ENCODE measurements at places on chromosomes 11 and 22. TPM values are rescaled to one million over a fixed set of nuclear protein-coding genes. Genes with fewer than 3 reads are reported as not detected.

- DNase-seq = peak; percentile 77
These were observed 12.2 kb upstream of the CDC42BPG start for GRCh38 chr11:64856382-64857227.

DNA sequence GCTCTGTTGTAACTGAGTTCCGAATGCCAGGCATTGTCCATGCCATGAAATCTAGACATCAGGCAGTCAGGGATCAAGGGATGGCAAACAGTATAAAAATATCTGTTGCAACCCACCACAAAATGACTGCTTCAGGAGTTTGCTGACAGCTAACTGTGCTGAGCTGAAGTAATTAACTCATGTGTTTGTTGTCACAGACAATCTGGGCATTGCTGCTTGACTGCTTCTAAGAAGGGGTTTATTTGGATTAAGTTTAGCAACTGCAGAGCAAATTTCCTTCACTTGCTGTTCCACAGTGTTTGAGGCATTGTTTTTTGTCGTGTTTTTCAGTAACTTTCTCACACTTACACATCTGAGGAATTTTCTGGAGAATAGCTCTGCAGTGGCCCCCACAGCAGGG lies 30.4 kb downstream of the BSX start:
- DNase-seq = no peak

DNA sequence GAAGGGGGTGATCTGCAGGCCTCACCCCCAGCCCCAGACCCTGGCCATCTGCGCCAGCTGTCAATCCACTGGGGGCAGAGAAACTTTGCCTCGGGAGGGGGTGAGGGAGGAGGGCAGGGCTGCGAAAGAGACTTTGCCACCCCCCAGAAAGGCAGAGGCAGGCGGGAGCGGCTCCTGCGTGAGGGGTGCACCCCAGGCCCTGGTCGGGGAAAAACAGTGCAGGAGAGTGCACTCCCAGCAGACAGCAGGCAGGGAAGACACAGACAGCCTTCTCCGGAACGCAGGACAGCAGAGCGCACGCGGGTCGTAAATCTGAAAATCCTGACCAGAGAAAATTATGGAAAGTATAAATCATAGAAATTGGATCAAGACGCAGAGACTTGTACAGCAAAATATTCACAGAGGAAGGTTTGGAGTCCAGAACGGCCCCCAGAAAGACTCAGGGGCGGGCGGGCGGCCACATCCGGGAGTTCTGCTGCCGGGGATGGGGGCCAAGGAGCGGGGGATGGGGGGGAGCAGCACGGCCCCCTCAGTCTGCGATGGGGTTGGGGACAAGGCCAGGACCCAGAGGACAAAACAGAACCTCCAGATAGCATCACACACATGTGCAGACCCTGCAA lies 8.0 kb upstream of the MRPL23 start:
- no peak for DNase-seq

GRCh38 chr11:14334893-14335292 lies 24.1 kb downstream of the RRAS2 start:
- DNase-seq = no peak

DNA sequence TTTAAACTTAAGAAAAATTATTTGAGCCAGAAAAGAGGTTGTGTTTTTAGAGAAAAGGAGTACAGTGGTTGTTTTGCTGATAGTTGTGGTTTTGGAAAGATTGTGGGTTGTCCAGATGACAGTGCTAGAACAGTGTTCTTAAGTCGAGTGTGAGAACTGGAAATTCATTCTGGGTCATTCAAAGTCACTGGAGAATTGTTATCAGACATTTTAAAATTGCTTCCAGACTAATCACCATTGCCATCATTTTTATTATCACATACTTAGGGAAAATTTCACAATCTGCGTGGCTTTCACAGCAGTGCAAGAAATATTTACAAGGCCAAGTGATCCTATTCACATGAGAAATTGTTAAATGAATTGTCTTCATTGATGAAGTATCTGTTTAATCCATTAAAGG lies 242.2 kb upstream of the DDI1 start:
- peak; percentile 96 for DNase-seq

DNA sequence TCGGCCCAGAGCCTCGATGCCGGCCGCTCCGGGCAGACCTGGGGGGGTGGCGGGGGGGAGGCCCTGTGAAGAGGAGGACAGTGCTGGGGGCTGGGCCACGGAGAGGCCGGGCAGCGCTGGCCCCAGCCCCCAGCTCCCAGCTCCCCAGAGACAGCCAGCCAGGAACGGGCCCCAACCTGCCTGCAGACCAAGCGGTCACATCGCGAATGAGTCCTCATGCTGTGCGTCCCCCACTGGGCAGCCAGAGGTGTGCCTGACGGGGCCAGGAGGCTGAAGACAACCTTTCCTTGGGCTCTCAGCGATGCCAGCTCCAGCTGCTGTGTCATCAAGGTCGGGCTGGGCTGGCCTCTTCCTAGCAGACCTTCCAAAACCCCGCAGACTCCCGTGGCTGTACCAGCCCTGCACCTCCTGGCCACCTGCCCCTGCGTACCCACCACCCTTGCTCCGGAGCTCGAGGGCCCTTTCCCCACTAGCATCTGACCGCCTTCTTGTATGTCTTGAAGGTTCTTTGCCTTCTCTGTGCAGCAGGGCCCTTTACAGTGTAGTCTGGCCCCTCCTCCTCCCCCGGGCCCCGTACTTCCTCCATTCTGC lies 88.4 kb downstream of the CDKN1C start:
- DNase-seq = no peak

- DNase-seq = peak; percentile 15
These were observed 8.5 kb downstream of the BIK start for GRCh38 chr22:43118953-43119458.

DNA sequence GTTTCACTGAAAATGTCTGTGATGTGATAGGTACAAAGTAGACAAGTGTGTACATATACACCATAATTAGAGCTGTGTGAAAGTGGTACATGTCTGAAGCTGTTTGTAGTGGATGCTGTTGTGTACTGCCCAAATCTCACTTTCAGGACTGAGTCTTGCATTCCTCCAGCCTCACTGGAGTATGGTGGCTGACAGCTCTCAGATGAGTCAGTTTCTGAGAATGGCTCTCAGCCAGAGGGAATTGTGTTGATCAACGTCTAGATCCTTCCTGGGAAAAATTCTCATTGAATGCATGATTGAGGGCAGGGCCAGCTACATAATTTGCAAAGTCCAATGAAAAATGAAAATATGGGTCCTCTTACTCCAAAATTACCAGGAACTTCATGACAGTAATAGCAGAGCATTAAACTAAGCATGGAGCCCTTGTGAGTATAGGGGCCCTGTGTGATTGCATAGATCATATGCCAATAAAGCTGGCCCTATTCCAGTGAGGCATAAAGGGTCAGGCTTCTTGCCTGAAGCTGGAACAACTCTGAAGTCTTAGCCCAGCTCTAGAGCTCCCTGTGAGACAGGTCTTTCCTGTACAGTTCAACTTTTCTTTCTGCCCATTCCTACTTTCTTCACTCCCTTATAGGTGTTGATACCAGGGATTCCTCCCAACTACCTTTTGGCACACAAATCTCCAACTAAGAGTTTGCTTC lies 10.8 kb upstream of the CYP2R1 start:
- DNase-seq = peak; percentile 68

DNA sequence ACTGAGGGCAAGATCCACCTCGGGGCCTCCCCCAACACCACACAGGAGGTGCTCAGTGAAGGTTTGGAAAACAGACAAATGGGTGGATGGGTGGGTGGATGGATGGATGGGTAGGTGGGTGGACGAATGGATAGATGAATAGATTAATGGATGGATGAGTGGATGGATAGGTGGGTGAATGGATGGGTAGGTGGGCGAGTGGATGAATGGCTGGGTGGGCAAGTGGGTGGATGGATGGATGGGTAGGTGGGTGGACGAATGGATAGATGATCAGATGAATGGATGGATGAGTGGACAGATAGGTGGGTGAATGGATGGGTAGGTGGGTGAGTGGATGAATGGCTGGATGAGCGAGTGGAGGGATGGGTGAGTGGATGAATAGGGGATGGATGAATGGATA lies 863 bp upstream of the PRR33 start:
- DNase-seq = no peak

DNA sequence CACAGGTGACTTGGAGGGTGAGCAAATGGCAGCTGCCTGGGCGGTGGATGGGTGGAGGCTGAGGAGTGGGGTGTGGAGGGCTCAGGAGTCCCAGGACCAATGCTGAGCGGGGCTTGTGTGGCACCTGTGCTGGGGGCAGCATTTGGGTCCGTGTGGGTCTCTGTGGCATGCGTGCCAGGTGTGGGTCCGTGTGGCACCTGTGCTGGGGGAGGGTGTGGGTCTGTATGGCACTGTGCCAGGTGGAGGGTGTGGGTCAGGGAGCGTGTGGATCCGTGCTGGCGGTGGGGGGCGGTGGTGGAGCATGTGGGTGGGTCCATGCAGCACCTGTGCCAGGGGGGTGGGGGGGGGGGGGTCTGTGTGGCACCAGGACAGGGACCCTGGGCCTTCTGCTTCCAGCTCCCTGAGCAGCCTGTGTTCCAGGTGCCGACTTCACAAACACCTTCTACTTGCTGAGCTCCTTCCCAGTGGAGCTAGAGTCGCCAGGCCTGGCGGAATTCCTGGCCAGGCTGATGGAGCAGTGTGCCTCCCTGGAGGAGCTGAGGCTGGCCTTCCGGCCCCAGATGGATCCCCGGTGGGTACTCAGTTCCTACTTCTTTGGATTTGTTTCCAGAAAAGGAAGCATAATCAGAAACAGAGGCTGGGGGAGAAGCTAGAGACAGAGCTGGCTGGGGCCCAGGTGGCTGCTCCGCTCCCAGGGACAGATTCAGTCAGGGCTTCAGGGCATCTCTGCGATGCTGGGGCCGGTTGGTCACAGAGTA lies 14.7 kb downstream of the SELENOO start:
- no peak for DNase-seq

- DNase-seq = peak; percentile 99
These were observed 20.6 kb downstream of the CLMP start for GRCh38 chr11:123174196-123175183.

DNA sequence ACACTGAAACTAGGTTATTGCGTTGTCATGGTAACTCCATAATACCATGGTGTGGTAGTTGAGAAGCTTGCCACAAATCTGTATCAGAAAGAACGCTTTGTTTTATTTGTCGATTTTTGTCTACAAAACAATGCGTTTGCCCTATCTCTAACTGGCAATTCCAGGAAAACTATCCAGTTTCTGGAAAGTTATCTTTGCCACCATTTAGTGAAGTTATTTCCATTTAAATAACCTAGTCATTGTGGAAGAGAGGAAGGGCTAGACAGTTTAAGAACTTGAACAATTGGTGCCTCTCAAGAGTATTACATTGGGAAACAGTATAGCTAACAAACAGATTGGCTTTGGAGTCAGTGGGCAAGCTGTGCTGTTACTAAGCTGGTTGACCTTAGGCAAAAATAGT lies 7.9 kb downstream of the HSD17B12 start:
- no peak for DNase-seq

The TEAD1 gene
- 131 TPM for total RNA-seq

The BTBD18 gene
- not detected for total RNA-seq

The CRYBA4 gene
- not detected for total RNA-seq

The BTG4 gene
- not detected for total RNA-seq

The WNT11 gene
- not detected for total RNA-seq

The SLC7A4 gene
- 0.09 TPM for total RNA-seq

The GSTP1 gene
- total RNA-seq = 172 TPM

The LMO1 gene
- not detected for total RNA-seq

The SERHL2 gene
- 2.2 TPM for total RNA-seq

The EMSY gene
- 30.8 TPM for total RNA-seq

The IFITM10 gene
- 2.2 TPM for total RNA-seq
